ENCODE measurements at places on chromosomes 4 and X. TPM values are rescaled to one million over a fixed set of nuclear protein-coding genes. Genes with fewer than 3 reads are reported as not detected.

Gene FHIP1A
- total RNA-seq = 0.12 TPM

Gene RASL11B
- 0.08 TPM for total RNA-seq

Gene BMPR1B
- total RNA-seq = 6.3 TPM

Gene YIPF7
- not detected for total RNA-seq

Gene EOLA1
- 21.3 TPM for total RNA-seq

Gene H2BW2
- total RNA-seq = not detected

Gene GCNA
- 1.9 TPM for total RNA-seq

Gene CTSO
- total RNA-seq = 1.3 TPM

Gene GLRA2
- not detected for total RNA-seq
